Sigmoid colon (tissue), 7 donors: ENCODE measurements at places on chromosomes 6 and 20. TPM values are rescaled to one million over a fixed set of nuclear protein-coding genes. Genes with fewer than 3 reads are reported as not detected.

The CAGE1 gene
- not detected for total RNA-seq

The BTNL2 gene
- total RNA-seq, result not detected

The RBCK1 gene
- total RNA-seq, result 66.4 TPM

The C6orf141 gene
- 3.6 TPM for total RNA-seq

The CCN5 gene
- 48.7 TPM for total RNA-seq

The THEMIS gene
- 0.41 TPM for total RNA-seq

The GTSF1L gene
- not detected for total RNA-seq

The SGK2 gene
- total RNA-seq, result 0.66 TPM

GRCh38 chr6:93676581-93676980 lies 257.2 kb upstream of the EPHA7 start:
- no peak for DNase-seq

DNA sequence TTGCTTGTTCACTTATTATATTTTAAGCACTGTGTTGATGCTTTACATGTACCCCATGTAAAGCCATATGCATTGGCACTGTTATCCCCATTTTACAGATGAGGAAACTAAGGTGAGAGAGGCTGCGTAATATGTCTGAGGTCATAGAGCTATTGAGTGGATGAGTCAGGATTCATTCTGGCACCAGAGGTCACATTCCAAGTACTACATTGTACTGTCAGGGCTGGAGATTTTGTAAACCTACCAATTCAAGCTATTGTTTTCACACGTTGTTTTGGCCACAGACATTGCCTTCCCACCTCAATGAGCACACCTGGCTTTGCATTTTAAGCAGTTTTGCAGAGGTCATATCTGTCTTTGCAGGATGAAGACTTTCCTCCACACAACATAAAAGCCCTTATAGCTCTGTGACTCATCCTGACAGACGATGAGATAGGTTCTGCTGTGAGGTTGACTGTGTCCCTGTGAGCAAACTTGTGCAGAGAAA lies 33.2 kb downstream of the ANKS1A start:
- DNase-seq, result no peak

DNA sequence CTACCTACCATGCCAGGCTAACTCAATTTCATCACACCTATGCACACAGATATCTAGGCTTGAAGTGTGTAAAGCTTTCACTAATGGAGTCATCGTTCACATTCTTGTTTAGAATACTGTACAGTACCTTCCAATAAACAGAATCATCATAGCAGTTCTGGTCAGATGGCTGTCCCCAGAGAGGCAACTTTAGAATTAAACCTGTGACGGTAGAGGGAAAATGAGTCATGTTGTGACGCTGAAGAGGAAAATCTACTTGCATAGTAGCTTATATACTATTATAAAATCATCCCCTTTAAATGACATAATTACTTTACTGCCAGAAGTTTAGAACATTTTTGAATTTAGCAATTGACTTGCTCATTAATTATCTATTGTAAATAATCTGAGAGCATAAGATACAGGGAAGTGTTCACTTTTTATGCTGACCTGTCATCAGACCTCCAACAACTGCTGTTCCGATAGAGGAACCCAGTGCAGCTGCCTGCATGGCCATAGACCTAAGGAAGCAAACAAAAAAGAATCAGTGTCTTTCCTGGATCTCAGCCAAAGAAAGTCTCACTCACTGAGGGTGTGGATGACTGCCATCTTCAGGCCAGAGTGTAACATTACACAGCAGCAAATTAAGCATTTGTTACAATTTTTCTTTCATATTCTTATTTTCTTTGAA lies 29.8 kb downstream of the RHAG start:
- DNase-seq, result no peak

GRCh38 chr6:111975466-111975865 lies 78.4 kb upstream of the CCN6 start:
- no peak for DNase-seq

- DNase-seq, result no peak
Observed at GRCh38 chr6:96963403-96963802, 38.9 kb downstream of the KLHL32 start.

GRCh38 chr6:135146162-135146934 lies 34.8 kb upstream of the MYB start:
- DNase-seq, result no peak

DNA sequence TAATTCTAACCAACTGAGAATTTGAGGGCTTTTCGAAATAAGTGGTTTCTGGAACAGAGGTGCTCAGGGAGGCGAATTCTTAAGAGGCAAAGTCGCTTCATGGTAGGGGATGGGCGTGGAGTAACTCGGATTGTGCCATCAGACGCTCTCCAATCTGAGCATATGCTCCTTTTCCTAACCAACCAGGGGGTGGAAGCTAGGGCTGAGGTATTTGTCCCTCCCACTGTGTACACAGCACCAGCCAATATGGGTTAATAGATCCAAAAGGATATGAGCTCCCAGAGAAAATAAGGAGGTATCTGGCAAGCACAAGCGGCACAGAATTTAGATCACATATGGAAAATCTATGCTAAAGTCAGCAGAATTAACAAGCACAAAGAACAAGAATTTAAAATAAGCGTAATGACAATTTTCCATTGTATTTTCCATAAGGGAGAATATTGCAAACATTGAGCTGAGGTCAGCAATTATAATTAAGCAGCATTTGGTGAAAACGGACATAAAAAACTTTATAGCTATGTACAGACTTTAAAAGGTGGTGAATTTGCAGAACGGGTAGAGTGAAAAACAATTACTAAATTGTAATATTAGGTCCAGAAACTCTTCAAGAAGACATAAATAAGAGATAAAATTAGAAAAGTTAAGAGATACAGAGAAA lies 55.0 kb upstream of the PHACTR1 start:
- no peak for DNase-seq

DNA sequence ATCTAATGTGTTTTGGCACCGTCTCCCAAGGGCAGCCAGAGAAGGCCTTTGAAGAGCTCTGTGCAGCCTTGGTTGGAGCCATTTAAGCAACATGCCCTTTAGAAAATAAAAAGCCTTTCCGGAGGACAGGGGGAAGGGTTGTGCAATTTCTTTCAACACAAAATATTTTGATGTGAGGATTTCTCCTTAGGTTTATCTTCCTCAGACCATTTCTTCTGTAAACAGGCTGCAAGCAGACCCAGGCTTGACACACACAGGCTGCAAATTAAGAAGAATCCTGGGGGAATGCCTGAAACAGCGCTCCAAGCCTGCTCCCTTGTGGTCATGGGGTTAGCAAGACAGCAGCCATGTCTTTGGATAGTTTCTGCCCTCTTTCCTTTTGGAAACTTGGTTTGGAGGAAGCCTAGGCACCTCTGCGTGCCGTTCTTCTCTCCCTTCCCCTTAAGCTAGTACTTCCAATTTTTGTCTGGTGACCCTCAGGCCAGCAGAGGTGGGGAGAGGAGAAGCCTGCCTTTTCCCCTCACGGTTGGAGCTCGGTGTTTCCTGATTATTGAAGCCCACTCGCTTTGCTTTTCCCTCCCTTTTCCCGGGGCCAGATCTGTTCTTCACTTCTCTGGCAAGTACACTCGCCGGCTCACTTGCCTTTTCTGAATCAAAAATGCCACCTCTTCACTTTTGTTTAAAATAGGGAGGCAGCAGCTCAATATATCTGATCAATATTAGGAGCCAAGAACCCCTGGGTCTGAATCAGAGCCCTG lies 39.6 kb upstream of the NOX3 start:
- peak; percentile 80 for DNase-seq

- DNase-seq, result no peak
Observed at GRCh38 chr6:3261518-3261820, 2.7 kb downstream of the PSMG4 start.

DNA sequence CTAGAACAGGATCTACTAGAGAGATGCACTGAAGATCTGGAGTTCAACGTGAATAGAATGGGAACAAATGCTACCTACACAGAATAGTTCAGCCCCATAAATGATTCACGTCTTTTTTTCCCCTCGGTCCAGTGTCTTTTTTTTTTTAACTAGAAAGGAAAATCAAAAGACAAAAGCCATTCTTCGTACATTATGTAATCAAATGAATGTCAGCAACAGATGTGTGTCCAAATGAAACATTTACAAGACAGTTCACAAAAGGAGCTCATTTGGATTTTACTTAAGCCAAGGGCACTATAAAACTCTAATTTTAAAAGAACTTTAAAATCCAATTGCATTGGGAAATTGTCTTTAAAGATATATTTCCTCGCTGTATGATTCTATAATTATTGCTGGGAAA lies 42.4 kb downstream of the FAM184A start:
- no peak for DNase-seq

DNA sequence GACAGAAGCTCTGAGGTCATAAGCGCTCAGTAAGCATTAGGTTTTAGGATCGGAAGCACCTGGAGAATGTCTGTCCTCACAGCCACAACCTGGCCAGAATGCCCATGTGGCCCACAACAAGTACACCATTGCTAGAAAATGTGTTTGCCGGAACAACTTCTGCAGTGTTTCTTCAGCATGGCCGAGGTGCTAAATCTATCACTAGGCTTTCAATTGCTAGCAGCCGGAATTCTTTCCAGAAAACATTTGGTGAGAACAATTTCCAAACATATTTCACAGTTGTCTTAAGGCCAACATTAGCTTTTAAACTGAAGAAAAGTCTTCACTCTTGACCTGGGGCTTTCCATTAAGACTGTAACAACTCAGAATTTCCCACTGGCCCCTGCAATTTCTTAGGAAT lies 18.2 kb upstream of the ADTRP start:
- no peak for DNase-seq

DNA sequence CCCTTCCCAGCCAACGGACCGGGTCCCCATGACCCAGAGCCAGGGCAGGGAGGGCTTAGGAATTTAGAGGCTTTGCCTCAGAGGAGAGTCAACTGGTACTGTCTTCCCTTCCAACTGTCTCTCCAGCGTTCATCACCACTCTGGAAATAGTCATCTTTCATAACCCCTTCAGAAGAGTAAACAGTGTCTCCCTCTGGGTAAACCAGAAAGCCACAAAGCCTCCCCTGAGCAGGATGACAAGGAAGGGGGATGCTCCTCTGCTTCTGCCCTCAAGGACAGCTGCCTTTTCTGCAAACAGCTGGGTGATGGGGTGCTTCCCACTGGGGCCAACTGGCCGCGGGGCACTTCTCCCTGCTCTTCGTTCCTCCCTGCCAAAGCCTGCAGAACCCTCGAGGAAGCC lies 90.1 kb downstream of the PSMG4 start:
- peak; percentile 52 for DNase-seq

- DNase-seq, result no peak
Observed at GRCh38 chr6:109795994-109796555, 105.0 kb downstream of the FIG4 start.

- DNase-seq, result no peak
Observed at GRCh38 chr6:154602708-154603107, 92.2 kb upstream of the CNKSR3 start.

- no peak for DNase-seq
Observed at GRCh38 chr6:53295176-53295575, 53.6 kb downstream of the ELOVL5 start.

GRCh38 chr6:168616816-168617765 lies 176.1 kb downstream of the SMOC2 start:
- DNase-seq, result peak; percentile 47

DNA sequence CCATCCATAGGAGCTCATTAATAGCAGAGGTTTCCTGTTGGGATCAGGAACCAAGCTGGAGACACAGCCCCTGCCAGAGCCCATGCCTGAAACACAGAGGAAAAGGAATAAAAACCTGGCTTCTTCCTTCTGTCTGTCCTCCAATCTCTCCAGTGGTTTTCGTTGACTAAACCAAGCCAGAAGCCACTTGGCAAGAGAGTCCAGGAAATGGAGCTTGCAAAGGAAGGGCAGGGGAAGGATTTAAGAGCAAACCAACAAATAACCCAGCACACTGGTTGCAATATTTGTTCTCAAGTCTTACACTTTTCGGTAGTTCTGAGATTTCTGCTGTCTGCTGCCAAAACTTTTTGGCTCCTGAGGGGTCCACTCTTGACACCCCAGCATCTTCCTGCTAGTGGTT lies 137.0 kb upstream of the BMP2 start:
- no peak for DNase-seq

DNA sequence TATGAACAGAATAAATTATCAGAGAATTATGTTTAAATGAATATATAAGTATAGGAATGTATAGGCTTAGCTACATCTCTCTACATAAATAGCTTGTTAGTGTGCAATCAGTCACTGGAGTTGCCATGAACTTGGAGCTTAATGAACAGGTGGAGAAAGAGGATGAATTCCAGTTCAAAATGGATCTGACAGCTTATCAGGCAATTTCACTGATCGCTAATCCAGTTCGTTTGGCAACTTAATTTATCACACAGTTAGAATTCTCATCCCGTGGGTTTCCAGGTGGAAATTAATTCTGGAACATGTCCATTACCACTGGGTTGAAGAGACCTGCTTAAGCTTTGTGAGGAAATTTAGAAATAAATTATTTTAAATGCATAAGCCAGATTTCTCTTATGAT lies 118.1 kb downstream of the MACROD2 start:
- DNase-seq, result no peak

- no peak for DNase-seq
Observed at GRCh38 chr6:5497896-5498578, 236.7 kb downstream of the FARS2 start.

- DNase-seq, result no peak
Observed at GRCh38 chr20:63057171-63058117, 50.7 kb upstream of the BHLHE23 start.

DNA sequence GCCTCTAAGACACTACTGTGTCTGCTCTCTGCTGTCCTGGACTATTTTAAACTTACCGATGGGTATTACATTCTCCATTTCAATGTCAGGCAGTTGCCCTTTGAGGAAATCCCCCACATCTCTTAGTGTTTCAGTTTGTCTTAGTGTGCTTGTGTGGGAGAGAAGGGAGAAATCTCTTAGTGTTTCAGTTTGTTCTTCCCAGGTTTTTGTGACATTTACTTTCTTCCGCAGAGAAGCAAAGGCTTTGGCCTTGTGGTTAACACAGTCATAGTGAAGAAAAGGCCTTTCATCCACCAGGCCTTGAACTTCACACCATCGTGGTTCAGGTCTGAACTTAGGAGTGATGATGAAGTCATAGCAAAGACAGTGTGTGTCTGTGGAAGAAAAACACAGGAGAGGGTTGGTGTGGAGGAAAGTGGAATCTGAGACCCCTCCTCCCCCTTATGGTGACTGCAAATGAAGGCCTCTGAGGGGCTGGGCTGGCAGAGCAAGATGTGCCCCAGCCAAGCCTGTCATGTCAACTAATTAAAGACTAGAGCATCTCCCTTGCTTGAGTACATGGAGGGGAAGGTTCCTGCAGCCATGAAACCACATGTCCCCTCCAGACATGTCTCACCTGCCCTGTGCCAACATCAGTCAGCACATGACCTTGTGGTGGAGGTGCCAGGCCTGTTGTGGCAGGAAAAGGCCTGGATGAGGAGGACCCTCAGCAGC lies 23.9 kb downstream of the RAET1L start:
- DNase-seq, result no peak

DNA sequence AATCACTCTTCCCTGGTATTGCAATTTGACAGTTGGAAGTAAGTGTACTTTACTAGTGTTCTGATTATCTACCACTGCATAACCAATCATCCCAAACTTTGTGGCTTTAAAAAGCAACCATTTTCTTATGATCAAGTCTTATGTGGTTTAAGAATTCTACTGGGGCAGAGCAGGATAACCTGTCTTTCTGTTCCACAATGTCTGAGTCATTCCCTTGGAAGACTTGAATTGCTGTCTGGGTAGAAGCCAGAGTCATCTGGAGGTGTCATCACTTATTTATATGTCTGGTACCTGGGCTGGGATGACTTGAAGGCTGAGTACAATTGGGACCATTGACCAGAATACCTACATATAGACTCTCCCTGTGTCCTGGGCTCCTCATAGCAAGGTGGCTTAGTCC lies 644.3 kb downstream of the HDGFL1 start:
- no peak for DNase-seq

GRCh38 chr20:56453352-56453751 lies 15.1 kb upstream of the RTF2 start:
- no peak for DNase-seq
